ENCODE measurements at places on chromosomes 3 and 15.

GRCh38 chr3:9704347-9705322 lies 1.0 kb downstream of the CPNE9 start:
- no peak for DNase-seq

- no peak for DNase-seq
Observed at GRCh38 chr3:69749461-69749860, 10.2 kb downstream of the MITF start.

- DNase-seq: no peak
Observed at GRCh38 chr3:168532135-168532534, 436.4 kb upstream of the GOLIM4 start.

DNA sequence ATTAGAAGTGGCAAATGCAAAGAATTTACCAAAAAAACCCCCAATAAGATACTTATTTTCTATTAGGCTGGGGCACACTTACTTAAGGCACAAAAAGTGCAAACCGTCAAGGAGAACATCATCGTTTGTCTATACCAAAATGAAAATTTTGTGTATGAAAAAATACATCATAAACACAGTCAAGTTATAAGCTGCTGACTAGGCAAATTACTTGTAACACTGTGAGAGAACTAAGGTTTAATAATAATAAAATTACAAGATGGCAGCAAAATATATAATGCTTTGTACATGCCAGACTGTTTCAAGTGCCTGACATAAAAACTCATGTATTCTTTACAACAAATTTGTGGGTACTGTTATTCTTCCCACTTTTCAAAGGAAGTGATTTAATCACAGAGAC lies 297.2 kb upstream of the CRBN start:
- no peak for DNase-seq

DNA sequence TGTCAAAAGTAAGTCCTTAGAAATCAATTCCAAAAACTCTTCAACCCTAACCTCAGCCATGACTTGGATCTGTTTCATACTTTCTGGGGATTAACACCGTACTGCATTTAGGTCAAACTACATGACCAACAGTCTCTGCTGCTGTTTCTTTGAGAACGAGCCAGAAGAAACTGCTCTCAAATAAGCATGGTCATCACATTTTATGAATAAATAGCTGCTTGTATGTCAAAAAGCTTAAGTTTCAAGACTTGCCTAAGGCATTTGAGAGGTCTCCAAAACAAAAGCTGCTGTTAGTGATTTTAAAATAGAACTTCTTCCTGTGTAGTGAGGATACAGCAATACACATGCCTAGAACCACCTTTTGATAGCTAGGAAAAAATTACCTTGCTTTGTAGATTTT lies 166.3 kb upstream of the CHRM5 start:
- no peak for DNase-seq

- DNase-seq: no peak
Observed at GRCh38 chr3:9247361-9247940, 2.0 kb downstream of the SRGAP3 start.

GRCh38 chr3:24086206-24086605 lies 141.1 kb downstream of the NR1D2 start:
- no peak for DNase-seq

GRCh38 chr15:39495871-39496840 lies 84.7 kb upstream of the THBS1 start:
- no peak for DNase-seq

DNA sequence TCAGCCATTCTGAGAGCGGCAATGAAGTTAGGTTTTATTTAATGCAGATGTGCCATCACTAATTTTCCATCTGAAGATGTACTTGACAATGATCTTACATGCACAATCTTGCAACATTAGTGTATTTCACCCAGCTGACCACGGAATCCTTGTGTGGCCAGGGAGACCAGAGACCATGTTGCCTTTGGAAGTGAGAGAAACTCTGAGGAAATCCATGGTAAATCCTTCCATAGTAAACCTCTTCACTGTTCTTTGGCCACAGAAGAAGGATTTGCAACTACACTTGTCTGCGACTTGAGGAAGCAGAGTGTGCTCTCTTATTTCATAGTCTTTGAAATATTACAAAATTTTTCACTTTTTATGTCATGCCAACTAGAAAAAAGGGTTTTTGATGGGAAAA lies 128.4 kb upstream of the IGSF10 start:
- DNase-seq: no peak

DNA sequence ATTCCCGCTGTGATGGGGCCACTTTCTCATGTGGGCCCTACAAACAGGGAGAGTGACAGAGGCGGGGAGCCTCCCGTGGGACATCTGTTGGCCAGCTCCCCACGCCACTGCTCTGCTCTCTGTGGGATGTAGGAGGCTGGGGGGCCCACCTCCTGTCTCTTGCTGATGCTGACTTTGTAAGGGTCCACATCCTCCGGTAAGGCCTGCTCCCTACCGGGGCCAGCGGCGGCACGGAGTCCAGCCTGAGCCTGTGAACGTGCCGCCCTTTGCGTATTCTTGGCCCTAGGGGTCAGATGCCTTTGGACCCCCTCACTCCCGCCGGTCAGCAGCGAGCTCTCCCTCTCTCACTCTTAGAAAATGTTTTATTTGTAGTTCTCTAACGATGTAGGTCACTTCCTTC lies 153.2 kb downstream of the LRRC28 start:
- DNase-seq: no peak

- no peak for DNase-seq
Observed at GRCh38 chr3:98797905-98798304, 34.8 kb downstream of the ST3GAL6 start.

GRCh38 chr3:157746391-157746790 lies 243.2 kb upstream of the VEPH1 start:
- DNase-seq: no peak

- no peak for DNase-seq
Observed at GRCh38 chr3:170352936-170353335, 4.6 kb upstream of the SKIL start.

- DNase-seq: no peak
Observed at GRCh38 chr15:74315626-74316025, 51.8 kb downstream of the CYP11A1 start.

GRCh38 chr15:47718497-47719437 lies 1.5 kb downstream of the SEMA6D start:
- no peak for DNase-seq

- DNase-seq: no peak
Observed at GRCh38 chr15:69074001-69074842, 59.7 kb downstream of the NOX5 start.
